ENCODE measurements at places on chromosomes 2 and 18.

DNA sequence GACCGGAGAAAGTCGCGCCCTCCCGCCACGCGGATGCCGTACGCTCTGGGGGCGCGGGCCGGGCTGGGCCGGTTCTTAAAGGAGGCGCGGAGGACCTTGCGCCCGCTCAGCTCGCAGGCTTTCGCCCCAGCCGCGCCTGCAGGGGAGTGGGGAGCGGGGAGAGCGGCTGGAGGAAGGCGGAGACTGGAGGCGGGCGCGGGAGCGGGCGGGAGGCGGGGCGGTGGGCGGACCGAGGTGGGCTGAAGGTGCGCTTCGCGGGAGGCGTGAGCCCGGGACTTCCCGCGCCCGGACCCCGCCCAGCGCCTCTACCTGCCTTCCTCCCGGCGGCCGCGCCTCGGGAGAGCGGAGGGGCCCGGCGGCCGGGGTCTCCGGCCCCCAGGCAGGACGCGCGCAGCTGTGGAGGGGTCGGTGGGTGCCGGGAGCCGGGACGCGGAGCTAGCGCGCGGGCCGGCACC is at the start of gene ADRA2B:
ADRA2B (minus strand) TSS at position 148 of the 455 bp plus-strand sequence. CDS start 422 bp downstream, outside the sequence.
- peak; percentile 63 for DNase-seq

DNA sequence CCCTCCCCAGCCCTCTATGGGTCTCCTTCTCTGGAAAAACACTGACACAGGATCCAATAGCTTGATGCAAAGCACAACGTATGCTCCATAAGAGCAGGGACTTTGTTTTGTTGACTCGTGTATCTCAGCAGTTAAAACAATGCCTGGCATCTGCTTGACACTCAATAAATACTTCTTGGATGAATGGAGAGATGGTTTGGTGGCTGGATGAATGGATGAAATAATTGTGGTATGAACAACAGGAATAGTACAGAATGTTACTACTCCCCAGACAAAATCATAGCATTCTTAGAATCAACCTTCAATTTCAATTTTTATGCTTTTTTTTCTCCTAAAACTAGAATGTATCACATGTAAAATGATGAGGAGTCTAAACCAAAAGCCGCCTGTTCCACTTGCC is 57.4 kb downstream of the KCNE4 start:
- peak; percentile 31 for DNase-seq

- DNase-seq, result no peak
Measured at GRCh38 chr18:69981948-69982347, 34.3 kb upstream of the CD226 start.

GRCh38 chr18:56097621-56098020 is 509.6 kb upstream of the TCF4 start:
- DNase-seq, result no peak

- peak; percentile 78 for DNase-seq
Measured at GRCh38 chr18:63099848-63100629, 219.5 kb downstream of the BCL2 start.

DNA sequence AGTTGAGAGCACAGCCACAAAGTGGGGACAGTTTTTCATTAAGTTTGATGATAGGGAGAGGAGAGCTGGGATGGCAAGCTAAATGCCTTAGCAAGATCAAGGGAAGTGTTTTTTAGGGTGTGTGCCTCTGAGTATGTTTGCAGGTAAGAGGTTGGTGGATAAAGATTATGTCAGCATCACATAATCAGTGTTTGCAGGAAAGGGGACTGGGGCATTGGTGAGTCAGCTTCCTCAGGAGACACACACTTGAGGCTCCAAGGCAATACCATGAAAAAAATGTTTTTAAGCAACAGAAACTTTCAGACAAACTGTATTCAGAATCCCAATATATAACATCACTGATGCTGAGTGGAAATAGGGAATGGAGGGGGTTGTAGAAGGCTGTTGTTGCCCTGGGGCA is 25.4 kb upstream of the DTNB start:
- peak; percentile 47 for DNase-seq

GRCh38 chr2:166344286-166345113 is 31.2 kb downstream of the SCN9A start:
- no peak for DNase-seq

DNA sequence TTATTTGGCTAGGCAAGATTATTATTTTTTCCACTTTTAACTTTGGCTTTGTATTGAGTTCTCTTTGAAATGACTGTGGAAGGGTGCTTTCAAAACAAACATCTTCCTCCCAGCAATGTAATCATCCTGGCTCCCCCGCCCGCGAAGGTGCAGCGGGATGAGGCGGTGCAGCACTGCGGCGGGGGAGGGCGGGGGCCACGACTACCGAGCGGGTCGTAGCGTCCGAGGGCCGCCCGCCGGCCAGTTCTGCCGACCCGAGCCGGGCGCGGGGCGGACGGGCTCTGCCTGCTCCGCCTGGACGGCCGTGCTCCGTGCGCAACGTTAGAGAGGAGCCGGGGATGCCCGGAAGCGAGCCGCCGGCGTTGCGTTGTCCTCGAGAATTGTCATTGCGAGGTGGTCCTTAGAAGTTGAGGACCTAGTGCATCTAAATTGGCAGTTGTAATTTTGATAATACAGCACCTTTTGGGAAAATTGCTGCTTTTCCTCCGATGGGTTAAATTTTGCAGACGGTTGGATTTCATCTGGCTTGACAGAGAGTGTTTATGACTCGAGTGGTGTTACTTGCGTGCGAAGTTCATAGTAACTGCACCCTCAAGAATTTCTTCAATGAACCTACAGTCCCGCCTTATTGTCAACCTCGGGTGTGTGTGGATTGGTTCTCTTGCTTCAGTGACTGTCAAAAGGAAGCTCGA is 1.1 kb downstream of the EPC2 start:
- DNase-seq, result peak; percentile 91

DNA sequence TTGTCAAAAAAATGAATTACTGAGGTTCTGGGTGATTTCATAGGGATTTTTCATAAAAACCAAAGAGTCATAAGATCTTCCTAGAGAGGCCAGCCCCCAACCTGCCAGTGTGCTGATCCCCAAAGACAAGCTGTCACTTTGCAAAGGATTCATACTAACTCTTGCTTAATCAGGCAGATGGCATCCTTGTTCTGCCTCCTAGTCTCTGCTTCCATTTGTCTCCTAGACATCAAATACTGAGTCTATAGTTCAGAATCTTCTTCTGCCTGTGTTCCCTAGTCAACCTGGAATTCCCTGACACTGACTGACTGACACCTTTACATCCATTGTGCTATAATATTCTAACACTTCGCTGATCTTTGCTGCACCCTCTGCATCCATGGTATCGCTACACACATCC is 84.9 kb downstream of the SLC8A1 start:
- DNase-seq, result no peak

DNA sequence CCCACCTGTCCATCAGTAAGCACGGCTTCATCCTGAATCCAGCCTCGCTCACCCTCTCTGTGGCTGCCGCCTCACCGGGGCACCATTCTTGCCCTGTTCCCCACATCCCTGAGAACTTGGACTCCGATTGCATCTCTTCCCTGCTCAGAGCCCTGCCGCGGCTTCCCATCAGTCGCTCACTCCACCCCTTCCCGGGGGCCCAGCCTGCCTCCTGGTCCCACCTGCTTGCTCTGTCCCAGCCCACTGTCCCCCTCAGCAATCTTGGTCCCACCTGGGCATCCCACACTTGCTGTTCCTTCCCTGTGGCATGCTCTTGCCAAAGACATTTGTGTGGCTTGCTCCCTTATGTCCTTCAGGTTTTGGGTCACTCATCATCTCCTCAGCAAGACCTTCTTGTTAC is 56.3 kb downstream of the GREB1 start:
- DNase-seq, result no peak

DNA sequence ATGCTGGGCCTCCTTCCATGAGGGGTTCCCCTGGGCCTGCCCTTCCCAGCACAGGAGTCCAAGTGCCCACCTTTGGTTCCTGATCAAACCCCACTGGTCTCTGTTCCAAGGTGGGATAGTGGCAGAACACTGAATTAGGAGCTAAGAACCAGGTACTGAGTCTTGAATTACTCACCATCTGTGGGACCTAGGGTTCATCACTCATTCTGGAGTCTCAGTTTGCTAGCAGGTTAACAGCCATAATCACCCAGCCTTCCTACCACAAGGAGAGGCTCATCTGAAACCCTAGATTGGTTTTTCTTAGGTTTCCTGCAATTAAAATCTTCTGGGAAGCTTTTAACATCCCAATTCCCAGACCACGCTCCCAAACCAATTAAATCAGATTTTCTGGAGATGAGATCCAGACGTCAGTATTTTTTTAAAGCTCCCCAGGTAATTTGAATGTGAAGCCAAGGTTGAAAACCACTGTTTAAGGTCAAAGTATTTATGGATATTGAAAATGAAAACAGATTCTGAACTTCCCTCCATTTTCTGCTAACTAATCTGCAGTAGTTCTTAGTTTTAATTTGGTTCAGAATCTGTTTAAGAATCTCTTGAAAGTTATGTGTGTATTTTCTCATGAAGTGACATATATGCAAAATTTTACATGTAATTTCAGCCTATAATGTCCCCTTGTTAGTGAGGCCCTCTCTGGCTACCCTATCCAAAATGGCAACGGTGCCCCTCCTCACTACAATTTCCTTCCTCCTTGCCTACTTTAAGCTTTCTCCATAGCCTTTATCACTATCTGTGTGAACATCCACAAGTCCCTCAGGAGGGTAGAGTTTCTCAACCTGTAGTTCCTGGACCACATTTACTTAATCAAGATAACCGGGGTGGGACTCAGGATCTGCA is 166.5 kb upstream of the CXCR4 start:
- DNase-seq, result no peak

GRCh38 chr18:44887227-44887631 is 206.5 kb downstream of the SETBP1 start:
- peak; percentile 97 for DNase-seq

DNA sequence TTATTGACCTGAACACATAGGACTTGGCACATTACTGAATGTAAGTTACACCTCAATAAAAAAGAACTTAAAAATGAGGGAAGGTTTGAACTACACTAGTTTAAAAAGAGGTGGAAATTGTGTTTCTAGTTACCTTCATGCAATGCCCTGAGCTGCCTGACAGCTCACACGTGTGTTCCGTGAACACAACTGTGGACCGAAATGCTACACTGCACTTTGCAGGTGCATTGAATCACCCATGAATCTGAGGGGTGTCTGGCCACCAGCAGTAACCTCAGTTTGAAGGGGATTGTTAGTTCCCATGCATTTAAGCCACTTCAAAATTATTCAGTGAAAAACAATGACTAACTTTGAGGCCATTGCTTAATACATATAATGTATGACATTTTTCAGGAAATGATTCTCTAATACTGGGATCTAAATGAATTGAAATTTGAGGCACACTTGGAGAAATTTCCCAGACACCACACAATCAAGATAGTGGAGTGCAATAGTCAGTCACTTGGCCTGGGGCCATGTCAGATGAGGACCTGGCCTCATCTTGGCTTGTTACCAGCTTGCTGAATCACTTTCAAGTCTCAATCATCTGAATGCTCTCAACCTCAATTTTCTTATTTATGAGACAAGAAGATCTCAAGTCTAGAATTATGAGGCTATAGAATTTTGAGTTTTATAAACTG is 59.3 kb downstream of the MYL12B start:
- peak; percentile 92 for DNase-seq

- DNase-seq, result peak; percentile 82
Measured at GRCh38 chr2:138536302-138536701, 34.7 kb downstream of the SPOPL start.

GRCh38 chr2:85540133-85540648 is 1.2 kb downstream of the MAT2A start:
- DNase-seq, result peak; percentile 25

- DNase-seq, result no peak
Measured at GRCh38 chr2:208049441-208049840, 24.1 kb upstream of the PLEKHM3 start.
